Stimulated activated CD4-positive, alpha-beta T cell treated with anti-CD3 and anti-CD28 coated beads, Interleukin-4, amount 100 ng/mL, for 48 hours (primary cell): ENCODE measurements at places on chromosomes 6 and 20.

GRCh38 chr20:48329676-48330664 is 497.8 kb downstream of the PREX1 start:
- DNase-seq = no peak

DNA sequence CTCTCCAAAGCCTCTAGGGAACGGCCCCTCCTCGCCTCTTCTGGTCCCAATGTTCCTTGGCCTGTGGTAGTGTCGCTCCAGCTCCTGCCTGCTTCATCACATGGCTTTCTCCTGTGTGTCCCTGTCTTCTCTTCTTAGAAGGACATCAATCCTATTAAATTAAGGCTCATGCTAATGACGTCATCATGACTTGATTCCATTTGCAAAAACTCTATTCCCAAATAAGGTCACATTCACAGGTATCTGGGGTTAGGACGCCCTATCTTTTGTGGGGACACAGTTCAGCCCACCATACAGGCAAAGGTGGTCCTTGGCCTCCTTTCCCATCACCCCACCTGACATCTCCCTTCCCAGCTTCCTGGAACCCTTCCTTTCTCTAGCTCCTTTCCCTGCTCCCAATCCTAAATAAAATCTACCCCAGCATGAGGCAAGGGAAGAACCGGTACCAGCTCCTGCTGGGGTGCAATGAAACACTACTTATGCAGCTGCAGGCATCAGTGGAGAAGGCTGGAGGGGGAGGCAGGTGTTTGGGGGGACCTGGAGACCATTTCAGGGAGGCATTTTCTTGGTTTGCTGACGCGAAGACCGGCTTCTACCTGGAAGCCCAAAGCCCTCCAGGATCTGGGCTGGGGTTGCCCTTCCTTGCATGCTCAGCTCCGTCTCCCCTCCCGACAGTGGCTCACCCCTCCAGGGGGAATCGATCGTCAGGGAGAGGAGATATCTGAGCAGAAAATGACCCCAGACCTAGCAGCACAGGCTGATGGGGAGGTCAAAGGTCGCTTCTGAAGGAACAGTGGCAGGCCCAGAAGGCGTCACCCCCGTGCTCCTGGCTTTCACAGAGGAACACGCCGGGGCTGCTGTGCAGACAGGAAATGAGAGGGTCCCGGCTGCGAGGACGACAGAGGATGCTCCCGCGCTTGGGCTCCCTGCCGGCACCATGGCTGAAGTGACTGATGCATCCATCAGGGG is 71.7 kb upstream of the QKI start:
- DNase-seq = no peak

- DNase-seq = no peak
Observed at GRCh38 chr6:106883808-106884262, 90.7 kb downstream of the CD24 start.

DNA sequence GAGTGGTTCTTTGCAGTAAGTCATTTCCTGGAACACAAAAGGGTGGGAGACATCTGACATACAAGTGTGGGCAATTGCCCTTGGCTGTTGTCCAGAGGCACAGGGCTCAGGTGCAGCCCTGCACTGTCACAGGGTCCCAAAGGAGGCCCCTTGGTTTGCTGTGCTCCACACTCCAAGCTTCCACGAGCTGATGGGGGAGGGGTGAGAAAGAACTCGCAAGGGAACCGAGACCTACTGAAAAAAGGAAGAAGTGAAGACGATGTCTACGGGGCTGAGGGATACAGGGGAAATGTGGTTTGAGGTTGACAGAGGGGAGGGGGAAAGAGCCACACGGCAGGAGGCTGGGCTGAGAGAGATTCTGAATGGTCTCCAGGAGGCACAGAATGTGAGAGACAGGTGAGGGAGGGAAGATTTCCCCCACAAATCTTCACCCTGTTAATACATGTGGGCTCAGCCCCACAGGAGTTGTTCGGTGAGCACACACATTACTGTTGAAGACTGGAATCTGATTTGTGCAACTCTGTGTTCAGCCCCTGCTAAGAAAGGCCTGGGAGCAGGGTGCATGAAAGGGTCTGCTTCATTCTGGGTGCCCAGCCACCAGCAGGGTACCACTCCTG is 123.4 kb downstream of the LY86 start:
- DNase-seq = no peak

GRCh38 chr6:119454714-119455113 is 105.2 kb upstream of the MAN1A1 start:
- DNase-seq = no peak

- no peak for DNase-seq
Observed at GRCh38 chr20:12133553-12133952, 215.9 kb downstream of the BTBD3 start.

DNA sequence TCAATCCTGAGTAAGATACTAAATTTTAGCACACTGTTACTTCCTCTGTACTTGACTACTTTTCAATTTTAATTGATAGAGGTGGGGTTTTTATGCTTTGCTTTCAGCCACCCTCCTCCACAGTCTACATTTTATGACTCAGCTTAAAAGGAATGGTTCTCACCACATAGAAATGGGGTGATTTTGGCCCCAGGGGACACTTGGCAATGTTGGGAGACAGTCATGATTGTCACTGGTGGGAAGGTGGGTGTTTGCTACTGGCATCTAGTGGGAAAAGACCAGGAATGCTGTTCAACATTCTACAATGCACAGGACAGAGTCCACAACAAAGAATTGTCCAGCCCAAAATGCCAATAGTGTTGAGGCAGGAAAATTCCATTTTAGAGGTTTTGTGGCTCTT is 71.3 kb downstream of the PCSK2 start:
- DNase-seq = no peak

DNA sequence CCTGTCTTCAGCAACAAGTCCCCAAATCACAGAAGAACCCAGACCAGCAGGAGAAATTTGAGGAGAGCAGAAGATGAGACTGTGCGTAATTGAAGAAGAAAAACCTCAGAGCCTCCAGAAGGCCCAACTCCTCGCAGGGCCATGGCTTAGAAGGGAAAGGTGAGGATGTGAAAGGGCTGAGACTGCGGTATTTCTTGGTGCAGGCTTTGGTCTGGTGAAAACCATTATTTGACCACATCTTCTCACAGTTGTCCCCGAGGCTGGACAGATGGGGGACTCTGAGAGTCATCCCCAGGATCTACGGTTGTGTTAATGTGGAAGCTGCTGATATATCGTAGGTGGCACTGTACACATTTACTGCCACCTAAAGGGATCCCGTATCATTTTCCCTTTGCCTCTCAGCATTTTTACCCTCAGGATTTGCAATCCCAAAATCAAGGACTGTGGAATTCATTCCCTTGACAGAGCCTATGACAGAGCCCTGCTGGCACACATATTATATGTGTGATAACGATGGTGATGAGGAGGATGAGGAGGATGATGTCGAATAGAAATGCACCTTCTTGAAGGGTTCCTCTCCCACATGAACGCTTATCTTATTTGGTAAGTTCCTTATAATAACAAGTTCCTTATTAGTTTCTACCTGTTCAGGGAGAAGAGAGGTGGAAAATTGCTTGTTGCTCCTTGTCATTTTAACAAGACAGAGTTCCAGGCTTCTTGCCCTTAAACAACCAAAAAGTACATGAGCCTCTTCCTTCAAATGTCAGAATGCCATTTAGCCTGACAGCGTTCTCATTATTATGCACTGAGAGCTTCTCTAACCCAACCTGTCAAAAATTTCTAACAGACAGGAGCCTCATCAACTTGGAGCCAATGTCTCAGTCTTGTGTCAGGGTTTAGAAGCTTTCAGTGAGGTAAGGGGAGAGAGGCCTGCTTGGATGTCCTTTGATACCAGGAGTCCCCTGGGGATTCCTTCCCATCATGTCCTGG is 135.8 kb downstream of the PXDC1 start:
- DNase-seq = no peak
